Activated T-cell treated with anti-CD3 and anti-CD28 coated beads for 48 hours (primary cell): ENCODE measurements at places on chromosomes 16 and 17.

GRCh38 chr17:37174205-37174604, 201.6 kb upstream of the C17orf78 start:
- no peak for DNase-seq

- no peak for DNase-seq
These were observed 356.0 kb downstream of the C16orf95 start for GRCh38 chr16:86961171-86961601.

GRCh38 chr17:66834919-66835454, at the start of gene CACNG5:
CACNG5 (plus strand) TSS chr17:66835117; CDS start chr17:66877333, 42,216 bp downstream.
- no peak for DNase-seq

GRCh38 chr17:60077226-60077625, 1.5 kb downstream of the HEATR6 start:
- no peak for DNase-seq

- no peak for DNase-seq
These were observed 227.9 kb downstream of the MSI2 start for GRCh38 chr17:57484081-57484666.

DNA sequence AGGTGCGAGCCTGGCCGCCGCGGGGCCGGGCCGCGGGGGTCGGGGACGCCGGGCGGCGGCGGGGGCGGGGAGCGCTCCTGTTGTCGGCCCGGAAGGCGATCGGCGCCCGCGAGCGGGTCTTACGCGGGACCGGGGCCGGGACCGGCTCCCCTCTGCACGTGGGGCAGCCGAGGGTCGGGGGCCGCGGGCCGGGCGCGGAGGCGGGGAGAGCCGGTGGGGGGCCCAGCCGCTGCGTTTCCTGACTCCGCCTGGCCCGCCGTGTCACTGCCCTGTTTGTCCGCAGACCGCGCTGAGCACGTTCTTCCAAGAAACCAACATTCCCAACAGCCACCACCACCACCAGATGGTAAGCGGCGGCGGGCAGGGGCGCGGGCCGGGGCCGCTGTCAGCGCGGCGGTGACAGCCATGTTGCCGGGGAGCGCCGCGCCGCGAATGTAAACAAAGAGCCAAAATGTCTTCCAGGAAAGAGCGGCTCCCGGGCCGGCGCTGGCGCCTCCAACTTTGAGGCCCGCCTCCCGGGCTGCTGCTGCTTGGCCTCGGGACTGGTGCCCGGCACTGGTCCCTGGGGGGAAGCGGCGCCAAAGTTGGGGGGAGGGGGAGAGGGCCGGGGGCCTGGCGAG, 586 bp downstream of the UBALD2 start:
- DNase-seq = peak; percentile 54

- DNase-seq = no peak
These were observed 4.4 kb downstream of the SERPINF2 start for GRCh38 chr17:1746975-1747543.

- DNase-seq = no peak
These were observed 55.8 kb downstream of the NKD1 start for GRCh38 chr16:50604065-50604418.

GRCh38 chr16:31099860-31100638, 5.5 kb upstream of the VKORC1 start:
- no peak for DNase-seq

DNA sequence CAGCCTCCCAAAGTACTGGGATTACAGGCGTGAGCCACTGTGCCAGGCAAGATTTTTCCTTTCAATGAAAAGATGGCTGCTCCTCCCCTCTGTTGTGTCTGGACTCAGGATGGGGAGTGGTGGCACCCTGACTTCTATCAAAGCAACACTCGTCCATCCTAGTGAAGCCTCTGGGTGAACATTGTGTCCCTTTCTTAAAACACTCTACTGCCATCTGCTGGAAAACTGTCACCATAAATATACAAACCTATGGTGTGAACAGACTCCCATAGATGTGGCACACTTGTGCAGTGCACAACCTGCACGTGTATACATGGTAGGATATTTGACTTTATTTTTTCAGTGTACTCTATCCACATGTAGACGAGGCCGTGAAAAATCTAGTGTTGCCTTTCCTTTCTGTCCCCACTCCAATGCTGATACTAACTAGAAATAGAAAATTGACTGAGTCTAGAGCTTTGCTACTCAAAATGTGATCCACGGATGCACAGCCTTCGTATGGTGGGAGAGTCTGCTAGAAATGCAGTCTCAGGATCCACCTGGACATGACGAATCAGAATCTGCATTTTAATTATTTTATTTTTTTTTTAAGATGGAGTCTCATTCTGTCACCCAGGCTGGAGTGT, 55.9 kb upstream of the PLCG2 start:
- DNase-seq = no peak

DNA sequence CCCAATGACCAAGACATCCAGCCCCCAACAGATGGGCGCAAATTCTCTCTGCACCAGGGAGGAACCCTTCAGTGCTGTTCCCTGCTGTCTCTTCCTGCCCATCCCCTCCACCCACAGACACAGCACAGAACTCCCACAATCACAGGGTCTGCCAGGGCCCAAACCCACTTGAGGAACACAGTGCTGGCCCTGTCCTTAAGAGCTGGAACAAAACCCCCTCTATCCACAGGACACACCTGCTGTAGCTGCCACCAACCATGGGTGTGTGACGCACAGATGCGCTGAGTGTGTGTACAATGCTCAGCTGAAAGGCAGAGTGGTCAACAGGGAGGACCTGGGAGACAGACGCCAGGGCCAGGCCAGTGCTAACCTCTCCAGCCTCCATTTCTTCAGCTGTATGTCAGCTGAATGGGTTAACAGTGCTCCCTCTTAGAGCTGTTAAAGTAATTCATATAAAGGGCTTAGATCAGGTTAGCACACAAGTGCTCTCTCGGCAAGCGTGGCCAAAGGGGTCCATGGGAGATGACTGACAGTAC, 62.1 kb downstream of the AMFR start:
- DNase-seq = no peak

GRCh38 chr17:17551361-17551760, 40.1 kb downstream of the PEMT start:
- DNase-seq = no peak

DNA sequence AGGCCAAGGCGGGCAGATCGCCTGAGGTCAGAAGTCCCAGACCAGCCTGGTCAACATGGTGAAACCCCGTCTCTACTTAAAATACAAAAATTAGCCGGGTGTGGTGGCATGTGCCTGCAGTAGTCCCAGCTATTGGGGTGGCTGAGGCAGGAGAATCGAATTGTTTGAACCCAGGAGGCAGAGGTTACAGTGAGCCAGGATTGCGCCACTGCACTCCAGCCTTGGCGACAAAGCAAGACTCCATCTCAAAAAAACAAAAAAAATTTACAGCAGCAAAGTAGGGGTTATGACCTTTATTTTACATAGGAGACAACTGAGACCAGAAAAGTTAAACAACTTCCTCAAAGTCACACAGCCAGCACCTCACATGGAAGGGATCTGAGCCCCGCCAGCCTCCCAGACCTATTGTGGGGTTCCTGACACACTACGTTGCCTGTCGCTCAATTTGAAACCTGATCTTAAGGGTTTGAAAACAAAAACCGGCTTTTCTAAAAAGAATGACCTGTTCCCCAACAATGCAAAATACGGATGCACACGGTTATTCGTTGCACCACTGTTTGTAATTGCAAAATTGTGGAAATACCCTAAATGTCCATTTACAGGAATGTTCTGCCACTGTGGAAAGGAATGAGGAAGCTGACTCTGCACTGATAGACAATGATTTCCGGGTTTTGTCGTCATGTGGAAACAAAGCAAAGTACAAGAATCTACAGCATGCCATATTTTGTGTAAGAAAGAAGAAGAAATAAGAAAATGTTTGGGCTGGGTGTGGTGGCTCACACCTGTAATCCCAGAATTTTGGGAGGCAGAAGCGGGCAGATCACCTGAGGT, 77.2 kb downstream of the CNGB1 start:
- DNase-seq = no peak

GRCh38 chr16:69476920-69477443, 52.6 kb downstream of the CYB5B start:
- DNase-seq = no peak

- no peak for DNase-seq
These were observed 90.9 kb upstream of the BCAR1 start for GRCh38 chr16:75342308-75342811.

- no peak for DNase-seq
These were observed 1.8 kb downstream of the ZSCAN10 start for GRCh38 chr16:3097266-3097665.

- DNase-seq = no peak
These were observed 19.7 kb downstream of the SLC7A6 start for GRCh38 chr16:68283801-68284598.

- no peak for DNase-seq
These were observed 65.7 kb downstream of the CENPV start for GRCh38 chr17:16287563-16288027.

DNA sequence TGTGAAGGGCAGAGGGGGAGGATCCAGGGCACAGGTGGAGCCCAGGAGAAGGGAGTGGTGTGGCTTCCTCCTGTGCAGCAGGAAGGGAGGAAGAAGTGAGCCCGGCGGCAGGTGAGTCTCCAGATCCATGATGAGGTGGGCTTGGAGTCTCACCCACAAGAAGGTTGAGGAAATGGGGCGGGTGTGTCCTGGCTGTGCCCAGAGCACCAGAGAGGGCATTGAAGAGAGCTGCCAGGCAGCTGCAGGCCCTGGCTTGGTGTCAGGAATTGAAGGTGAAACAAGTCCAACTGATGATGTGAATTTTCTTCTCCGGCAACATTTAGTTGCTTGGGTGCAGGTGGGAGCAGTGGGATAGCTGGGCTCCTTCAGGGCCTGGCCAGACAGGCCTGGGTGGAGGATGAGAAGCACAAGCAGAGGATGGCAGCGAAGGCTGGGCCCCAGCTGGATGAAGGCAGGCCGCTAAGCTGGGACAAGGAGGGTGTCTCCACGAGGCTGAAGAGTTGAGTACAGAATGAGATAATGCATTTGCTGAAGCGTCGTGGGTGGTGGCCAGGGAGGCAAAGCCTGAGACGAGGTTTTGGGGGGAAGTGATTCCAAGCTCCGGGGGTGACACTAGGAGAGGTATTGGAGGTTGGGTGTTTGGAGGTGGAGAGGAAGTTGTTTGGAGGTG, 18.3 kb downstream of the NT5M start:
- DNase-seq = no peak

GRCh38 chr17:78748730-78749317, 33.2 kb downstream of the CYTH1 start:
- peak; percentile 66 for DNase-seq

DNA sequence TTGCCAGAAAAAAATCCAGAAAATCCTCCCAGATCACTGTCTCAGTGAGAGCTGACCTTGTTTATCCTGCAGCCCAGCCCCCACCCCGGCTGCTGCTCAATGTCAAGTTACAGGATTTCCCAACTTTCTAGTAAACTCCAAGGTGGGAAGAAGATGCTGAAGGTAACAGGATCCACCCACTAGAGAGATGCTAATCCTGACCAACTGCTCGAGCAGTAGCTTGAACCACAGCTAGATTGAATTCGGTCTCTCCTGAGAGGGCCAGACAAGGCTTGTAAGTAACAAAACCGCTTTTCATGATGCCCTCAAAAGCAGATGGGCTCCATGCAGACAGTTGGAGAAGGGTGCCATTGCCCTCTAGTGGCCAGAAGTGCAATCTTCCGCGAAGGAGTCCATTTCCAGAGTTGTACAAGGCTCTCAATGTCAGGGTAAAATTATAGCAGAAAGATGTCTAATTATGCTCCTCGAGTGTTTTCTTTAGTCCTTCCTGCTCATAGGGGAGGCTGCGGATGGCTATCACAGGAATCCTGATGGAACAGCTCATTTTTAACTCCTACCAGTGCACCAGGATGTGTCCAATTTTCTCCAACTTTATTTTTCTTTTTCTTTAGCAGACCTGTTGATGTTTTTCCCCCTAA, 3.9 kb downstream of the CDH11 start:
- no peak for DNase-seq

GRCh38 chr16:57883480-57883879, 81.2 kb upstream of the KIFC3 start:
- no peak for DNase-seq

- DNase-seq = no peak
These were observed 26.9 kb upstream of the TIMP2 start for GRCh38 chr17:78951967-78952551.

GRCh38 chr16:76668207-76668725, 391.1 kb downstream of the CNTNAP4 start:
- no peak for DNase-seq

DNA sequence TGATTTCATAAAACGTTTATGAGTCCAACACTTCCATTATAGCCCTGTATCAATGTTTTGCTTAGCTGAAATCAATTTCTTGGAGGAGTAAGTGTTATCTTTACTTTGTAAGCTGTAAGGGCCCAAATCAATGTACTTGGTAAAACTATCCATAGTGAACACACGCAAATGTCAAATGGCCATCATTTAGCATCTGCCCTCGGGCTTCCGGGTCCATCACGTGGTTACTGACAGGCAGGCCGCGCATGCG, 687 bp upstream of the NARF start:
- no peak for DNase-seq

- no peak for DNase-seq
These were observed 16.3 kb upstream of the COX10 start for GRCh38 chr17:14052886-14053615.

GRCh38 chr17:72092710-72093322, 28.0 kb upstream of the SOX9 start:
- no peak for DNase-seq

GRCh38 chr16:65660390-65660789, 538.5 kb upstream of the CDH11 start:
- DNase-seq = no peak

DNA sequence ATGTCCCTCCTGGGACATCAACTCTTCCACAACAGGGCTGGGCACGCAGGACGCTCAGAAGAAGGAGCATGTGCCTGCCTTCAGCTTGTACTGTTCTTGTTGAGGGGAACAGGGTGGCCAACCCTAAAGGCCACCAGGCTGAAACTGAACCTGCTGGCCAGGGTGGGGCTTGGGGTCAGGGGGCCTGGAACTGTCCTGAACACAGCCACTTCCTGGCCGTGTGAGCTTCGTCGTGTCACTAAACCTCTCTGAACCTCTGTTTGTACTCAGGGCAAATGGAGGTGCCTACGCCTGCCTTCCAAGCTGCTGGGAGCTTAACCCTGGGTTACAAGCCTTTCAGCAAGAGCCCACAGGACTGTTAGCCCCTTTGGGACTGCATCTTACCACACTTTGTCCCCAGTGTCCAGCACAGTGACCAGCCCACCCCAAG, 6.7 kb downstream of the ARHGAP27 start:
- no peak for DNase-seq
